Fibroblast of skin of abdomen (primary cell): ENCODE measurements at places on chromosomes 11 and 22.

- DNase-seq = no peak
Observed at GRCh38 chr11:117122556-117122955, 21.5 kb upstream of the PAFAH1B2 start.

GRCh38 chr22:24768537-24769374 is 5.8 kb downstream of the PIWIL3 start:
- peak; percentile 40 for DNase-seq

GRCh38 chr11:100963375-100963774 is 166.2 kb downstream of the PGR start:
- no peak for DNase-seq

GRCh38 chr11:16818284-16818683 is 79.8 kb downstream of the C11orf58 start:
- no peak for DNase-seq

- DNase-seq = no peak
Observed at GRCh38 chr11:36345535-36346141, 49.5 kb downstream of the PRR5L start.

DNA sequence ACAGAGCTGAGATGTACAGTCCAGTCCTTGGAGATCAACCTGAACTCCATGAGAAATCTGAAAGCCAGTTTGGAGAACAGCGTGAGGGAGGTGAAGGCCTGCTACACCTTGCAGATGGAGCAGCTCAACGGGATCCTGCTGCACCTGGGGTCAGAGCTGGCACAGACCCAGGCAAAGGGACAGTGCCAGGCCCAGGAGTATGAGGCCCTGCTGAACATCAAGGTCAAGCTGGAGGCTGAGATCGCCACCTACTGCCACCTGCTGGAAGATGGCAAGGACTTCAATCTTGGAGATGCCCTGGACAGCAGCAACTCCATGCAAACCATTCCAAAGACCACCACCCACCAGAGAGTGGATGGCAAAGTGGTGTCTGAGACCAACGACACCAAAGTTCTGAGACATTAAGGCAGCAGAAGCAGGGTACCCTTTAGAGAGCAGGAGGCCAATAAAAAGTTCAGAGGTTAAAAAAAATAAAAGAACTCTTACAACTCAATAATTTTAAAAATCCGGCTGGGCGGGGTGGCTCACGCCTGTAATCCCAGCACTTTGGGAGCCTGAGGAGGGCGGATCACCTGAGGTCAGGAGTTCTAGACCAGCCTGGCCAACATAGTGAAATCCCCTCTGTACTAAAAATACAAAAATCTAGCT is 69.9 kb upstream of the RTL6 start:
- DNase-seq = peak; percentile 33

- no peak for DNase-seq
Observed at GRCh38 chr11:65816696-65817095, 17.1 kb upstream of the SNX32 start.

DNA sequence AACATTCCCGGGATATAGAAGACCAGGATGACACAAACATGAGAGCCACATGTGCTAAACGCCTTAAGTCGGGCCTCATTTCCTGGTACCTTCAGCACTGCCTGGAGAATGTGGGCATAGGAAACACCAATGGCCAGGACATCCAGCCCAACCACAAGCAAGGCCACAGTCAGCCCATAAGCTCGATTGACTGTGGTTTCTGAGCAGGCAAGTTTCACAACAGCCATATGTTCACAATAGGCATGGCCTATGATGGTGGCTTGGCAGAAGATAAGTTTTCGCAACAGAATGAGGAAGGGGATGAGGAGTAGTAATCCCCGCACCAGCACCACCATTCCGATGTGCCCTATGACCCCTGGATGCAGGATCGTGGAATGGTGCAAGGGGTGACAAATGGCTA is 26.9 kb upstream of the OR56A1 start:
- no peak for DNase-seq

DNA sequence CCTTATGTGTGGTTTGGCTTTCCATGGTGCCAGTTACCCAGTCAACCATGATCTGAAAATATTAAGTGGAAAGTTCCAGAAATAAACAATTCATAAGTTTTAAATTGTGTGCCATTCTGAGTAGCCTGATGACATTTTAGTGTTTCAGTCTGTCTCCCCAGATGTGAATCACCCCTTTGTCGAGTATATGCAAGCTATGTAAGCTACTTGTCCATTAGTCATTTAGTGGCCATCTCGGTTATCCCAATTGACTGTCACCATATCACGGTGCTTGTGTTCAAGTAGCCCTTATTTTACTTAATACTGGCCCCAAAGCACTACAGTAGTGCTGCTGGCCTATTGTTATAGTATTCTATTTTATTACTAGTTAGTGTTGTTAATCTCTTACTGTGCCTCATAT is 44.9 kb downstream of the ATG16L2 start:
- no peak for DNase-seq

DNA sequence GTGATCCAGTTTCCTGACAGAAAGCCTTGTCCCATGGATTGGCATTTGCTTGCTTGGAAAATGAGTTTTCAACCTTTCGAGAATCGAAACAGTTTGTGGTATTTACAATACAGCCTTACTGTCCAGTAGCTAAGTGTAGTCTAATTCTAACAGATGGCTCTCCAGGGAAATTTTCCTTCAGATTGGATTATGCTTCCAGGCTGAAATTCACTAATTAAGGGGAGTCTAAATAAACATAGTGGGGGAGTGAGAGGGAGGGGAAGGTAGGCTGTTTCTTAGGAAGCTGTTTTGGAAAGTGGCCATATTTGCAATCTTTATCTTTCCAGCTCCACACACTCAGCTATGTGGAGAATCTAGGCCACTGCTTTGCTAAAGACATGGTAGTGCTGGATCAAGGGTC is 81.3 kb downstream of the SYT9 start:
- no peak for DNase-seq

- no peak for DNase-seq
Observed at GRCh38 chr22:20406686-20407408, 12.9 kb downstream of the ZNF74 start.

GRCh38 chr11:81246941-81247340 is 1486.7 kb downstream of the FAM181B start:
- no peak for DNase-seq

DNA sequence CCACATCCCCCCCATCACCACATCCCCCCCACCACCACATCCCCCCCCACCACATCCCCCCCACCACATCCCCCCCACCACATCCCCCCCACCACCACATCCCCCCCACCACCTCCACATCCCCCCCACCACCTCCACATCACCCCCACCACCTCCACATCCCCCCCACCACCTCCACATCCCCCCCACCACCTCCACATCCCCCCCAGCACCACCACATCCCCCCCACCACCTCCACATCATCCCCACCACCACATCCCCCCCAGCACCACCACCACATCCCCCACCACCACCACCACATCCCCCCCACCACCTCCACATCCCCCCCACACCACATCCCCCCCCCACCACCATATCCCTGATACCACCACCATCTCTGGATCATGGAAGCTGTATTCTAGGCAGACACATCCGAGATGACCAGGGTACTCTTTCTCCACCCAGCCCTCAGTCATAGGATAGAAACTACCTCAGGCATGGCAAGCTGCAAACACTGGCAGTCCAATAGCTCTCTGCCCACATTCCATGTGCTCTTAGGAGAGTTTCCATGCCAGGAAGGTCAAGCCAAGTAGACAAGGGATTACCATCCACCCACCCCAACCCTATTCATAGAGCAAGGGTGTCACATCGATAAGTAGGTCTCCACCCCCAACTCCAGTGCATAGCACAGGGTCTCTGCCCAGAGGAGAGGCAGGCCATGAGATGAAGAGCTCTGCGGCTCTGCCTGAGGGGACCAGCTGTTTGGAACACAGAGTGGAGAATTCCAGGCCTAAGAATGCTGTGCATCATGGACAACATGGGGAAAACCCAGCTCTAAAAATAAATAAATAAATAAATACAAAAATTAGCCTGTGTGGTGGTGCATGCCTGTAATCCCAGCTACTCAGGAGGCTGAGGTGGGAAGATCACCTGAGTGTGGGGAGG is 33.0 kb upstream of the TEAD1 start:
- no peak for DNase-seq

DNA sequence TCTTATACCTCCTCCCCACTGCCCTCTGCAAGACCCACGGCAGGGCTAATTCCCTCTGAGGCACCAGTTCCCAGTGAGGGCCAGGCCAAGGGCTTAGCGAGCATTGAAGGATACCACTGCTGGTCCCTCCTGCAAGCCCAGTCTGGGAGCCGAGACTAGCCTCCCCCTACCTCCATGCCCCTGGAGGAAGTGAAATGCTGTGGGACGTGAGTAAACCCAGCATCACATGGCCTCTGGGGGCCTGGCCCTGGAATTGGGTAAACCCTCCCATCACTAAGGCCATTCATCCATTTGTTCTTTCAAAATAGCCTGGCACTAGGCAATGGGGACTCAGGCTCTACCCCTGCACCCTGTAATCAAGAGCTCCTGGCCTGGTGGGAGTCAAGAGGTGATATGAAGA is 24.7 kb downstream of the ARAP1 start:
- DNase-seq = no peak

- no peak for DNase-seq
Observed at GRCh38 chr22:41521126-41521525, 23.1 kb downstream of the POLR3H start.

GRCh38 chr11:117313091-117313490 is 3.0 kb downstream of the BACE1 start:
- no peak for DNase-seq

- no peak for DNase-seq
Observed at GRCh38 chr11:79481795-79482194, 41.0 kb upstream of the TENM4 start.

DNA sequence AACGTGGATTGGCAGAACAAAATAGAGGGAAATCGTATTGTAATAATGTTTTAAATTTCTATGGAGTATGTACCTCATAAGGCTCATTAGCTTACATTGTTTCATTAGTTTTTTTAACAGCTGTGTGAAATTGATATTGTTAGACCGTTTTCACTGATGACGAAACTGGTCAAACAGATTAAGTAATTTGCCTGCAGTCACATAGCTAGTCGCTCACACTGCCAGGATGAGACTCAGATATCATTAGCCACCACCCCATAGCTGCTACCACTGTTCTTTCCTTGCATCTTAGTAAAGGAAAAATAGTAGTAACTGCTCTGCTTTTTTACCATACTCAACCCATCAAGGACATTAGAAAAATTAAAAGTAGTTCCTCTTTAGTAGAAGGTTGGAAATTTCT is 64.0 kb downstream of the DKK3 start:
- no peak for DNase-seq

DNA sequence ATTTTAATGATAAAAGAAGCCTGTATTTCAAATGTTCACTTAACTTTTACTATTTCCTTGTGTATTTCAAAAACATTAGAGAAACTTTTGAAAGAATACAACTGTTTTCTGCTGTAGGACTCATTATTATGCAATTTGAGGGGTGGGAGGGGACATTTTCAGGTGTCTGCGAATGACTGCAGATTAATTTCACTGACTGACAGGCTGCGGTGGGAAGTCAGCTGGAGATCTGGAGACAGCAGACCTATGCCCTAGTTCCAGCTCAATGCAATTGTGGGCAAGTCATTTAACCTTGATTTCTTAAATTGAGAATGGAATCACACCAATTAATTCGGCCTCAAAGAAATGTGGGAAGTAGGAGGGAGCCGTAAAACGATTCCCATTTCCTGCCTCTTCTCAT is 128.7 kb downstream of the ARL14EP start:
- DNase-seq = no peak

DNA sequence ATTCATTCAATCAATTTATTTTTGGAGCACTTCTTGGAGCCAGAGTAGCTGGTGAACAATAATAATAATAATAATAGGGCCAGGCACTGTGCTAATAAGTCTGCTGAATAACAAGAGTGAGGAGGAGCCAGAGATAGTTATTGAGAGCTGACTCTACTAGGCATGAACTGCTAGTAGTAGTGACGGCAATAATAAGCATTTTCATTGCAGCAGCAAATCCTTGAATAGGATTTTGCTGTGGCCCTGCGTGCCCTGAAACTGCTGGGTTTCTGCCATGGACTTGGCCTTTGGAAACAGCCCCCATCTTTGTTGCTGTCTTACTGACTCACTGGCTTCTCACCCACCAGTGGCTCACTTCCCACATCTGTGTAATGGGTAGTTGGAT is 545.9 kb downstream of the MIAT start:
- no peak for DNase-seq

DNA sequence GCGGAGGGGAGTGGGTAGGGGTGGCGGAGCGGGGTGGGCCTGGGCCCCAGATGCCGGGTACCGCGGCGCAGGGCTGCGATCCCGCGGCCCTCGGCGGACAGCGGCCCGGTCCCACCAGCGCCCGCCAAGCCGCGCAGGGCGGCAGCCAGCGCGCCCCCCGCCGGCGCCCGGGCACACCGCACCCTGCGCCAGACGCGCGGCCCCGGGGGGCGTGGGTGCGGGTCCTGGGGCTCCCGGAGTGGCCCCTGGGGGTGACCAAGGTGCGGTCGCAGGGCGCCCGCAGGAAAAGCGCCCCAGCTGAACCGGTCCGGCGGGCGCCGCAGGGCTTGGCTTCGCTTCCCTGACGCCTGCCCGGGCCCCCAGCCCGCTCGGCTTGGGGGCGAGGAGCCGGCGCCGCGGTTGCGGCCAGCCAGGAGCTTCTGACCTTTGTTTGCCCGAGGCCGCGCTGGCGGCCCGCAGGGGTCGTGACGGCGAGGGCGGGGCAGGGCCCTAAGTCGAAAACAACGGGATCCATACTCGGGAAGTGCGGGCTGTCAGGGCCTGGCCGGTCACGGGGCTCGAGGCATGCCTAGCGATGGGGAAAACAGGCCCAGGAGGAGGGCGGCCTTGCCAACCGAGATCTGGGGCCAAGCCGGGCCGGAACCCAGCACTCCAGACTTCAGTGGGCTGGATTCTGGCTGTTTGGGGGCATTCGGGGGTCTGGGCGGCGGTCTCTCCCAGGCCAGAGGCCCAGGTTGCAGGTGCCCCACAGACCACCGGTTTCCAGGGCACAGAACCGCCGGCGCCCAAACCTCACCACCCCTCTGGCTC is 581 bp upstream of the AP5B1 start:
- DNase-seq = peak; percentile 10

GRCh38 chr11:107916671-107917241 is 11.5 kb upstream of the RAB39A start:
- peak; percentile 10 for DNase-seq

GRCh38 chr11:25432376-25432775 is 899.6 kb upstream of the ANO3 start:
- no peak for DNase-seq

DNA sequence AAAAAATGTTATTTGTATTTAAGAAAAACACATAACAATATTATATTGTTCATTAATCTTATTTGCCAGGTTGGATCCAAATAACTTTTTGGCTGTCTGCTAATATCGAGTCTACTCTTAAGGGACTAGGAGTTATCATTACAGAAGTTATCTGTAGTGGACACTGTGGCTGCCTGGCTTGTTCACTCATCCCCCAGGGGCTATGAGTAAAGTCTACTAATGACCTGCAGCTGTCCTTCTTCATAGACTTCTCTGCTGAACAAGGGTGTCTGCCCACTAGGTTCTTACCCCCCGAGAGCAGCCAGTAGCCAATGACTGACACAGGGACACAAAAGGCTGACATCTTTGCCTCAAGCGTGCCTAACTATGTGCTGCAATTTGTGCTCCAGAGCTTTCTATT is 69.7 kb downstream of the APIP start:
- no peak for DNase-seq
